Stimulated activated naive CD4-positive, alpha-beta T cell treated with Interleukin-2 at 50 U/mL for 16 hours (primary cell): ENCODE measurements at places on chromosomes 12 and 14.

GRCh38 chr12:42422785-42423184 lies 96.8 kb downstream of the PPHLN1 start:
- DNase-seq = no peak

DNA sequence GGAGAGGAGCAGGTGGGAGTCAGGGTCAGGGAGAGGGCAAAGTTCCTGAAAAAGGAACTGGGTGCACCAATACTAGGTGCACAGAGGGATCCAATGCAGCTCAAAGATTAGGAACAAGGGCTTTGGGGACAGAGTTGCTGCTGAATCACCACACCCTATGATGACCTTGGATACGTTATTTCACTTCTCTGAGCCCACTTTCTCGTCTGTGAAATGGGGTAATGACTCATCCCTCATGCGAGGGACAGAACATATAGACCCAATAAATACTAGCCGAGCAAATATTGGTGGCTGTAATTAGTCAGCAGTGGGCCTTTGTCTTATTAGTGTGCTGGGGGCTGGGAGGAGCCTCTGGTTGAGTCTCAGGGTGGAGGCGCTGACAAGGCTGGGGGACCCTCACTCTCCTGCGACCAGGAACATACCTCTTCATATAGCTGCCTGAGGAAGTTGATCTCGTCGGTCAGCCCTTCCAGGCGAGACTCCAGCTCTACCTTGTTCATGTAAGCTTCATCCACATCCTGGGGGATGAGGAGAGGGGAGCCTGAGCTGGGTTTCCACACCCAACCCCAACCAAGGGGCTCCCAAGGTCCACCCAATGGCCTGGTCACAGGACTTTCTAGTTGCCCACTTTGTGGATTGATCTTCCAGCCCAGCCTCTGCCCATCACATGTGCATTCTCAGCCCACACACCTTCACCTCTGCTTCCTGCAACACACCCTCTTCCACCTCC lies 4.5 kb downstream of the KRT8 start:
- no peak for DNase-seq

GRCh38 chr12:76455582-76456345 lies 103.8 kb downstream of the OSBPL8 start:
- no peak for DNase-seq

DNA sequence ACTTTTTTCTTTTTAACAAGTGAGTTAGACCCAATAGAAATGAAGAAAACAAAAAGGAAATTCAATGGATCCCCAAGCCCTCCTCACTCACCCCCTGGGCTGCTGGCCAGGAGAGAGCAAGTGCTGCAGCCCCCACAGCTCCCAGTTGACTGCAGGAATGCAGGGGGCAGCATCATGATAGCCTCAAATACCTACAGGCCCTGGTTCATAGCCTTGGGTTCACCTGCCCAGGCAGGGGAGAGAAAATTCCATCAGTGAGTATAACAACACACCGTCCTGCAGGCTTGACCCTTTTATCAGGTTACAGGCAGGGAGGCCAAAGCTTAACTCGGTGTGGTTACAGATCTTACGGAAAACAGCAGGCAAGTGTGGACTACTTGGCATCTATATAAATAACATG lies 76.3 kb downstream of the PHLDA1 start:
- no peak for DNase-seq
